Myometrial cell (primary cell): ENCODE measurements at places on chromosomes 7 and 10. TPM values are rescaled to one million over a fixed set of nuclear protein-coding genes. Genes with fewer than 3 reads are reported as not detected.

SH2D4B gene
- total RNA-seq: not detected in 2 replicates

HHEX gene
- total RNA-seq: 0.86 and 3.9 TPM in 2 replicates

JAZF1 gene
- 20.2 and 21.3 TPM in 2 replicates for total RNA-seq

IFIT2 gene
- total RNA-seq: 5.8 TPM in 2 replicates

CFAP46 gene
- 0.53 and 0.86 TPM in 2 replicates for total RNA-seq

CYP2E1 gene
- total RNA-seq: 0.18 TPM in 1 of 2 replicates, not detected in the other

VSTM2A gene
- total RNA-seq: not detected in 2 replicates

NUDT13 gene
- 1.2 and 1.8 TPM in 2 replicates for total RNA-seq

NAT16 gene
- not detected in 2 replicates for total RNA-seq

PCLO gene
- 1.1 and 2.9 TPM in 2 replicates for total RNA-seq

PAXIP1 gene
- 4.4 and 5.8 TPM in 2 replicates for total RNA-seq

FAM24B gene
- 4.0 and 7.4 TPM in 2 replicates for total RNA-seq

NEUROD6 gene
- total RNA-seq: not detected in 2 replicates

STK31 gene
- not detected in 2 replicates for total RNA-seq

ACSL5 gene
- 1.4 and 1.8 TPM in 2 replicates for total RNA-seq

APBB1IP gene
- total RNA-seq: not detected in 2 replicates

FEZF1 gene
- not detected in 2 replicates for total RNA-seq

HPSE2 gene
- 0.35 TPM in 1 of 2 replicates, not detected in the other for total RNA-seq

GARIN1A gene
- total RNA-seq: not detected in 2 replicates

FAS gene
- total RNA-seq: 34.0 and 40.6 TPM in 2 replicates

ATG9B gene
- total RNA-seq: not detected in 2 replicates

PLXNA4 gene
- under 0.01 TPM in 1 of 2 replicates, not detected in the other for total RNA-seq

CYTH3 gene
- 27.1 and 34.9 TPM in 2 replicates for total RNA-seq

EPDR1 gene
- 6.2 and 7.5 TPM in 2 replicates for total RNA-seq

BEND7 gene
- 0.29 and 1.6 TPM in 2 replicates for total RNA-seq

KLF14 gene
- not detected in 2 replicates for total RNA-seq

ADRA2A gene
- total RNA-seq: not detected in 2 replicates

CLEC2L gene
- total RNA-seq: not detected in 2 replicates

FGL2 gene
- not detected in 2 replicates for total RNA-seq

PNLIPRP1 gene
- total RNA-seq: not detected in 2 replicates

HOXA10 gene
- 22.7 and 24.8 TPM in 2 replicates for total RNA-seq

VSIR gene
- 21.6 and 24.5 TPM in 2 replicates for total RNA-seq
